Tibial nerve (tissue), 4 donors: ENCODE measurements at places on chromosomes 1 and 21. TPM values are rescaled to one million over a fixed set of nuclear protein-coding genes. Genes with fewer than 3 reads are reported as not detected.

- H3K4me3 ChIP-seq: no peak overlapping the region
- H3K27ac ChIP-seq: no peak overlapping the region
- peaks cover 9% of the 10 kb centered on the region for H3K4me1 ChIP-seq
- H3K36me3 ChIP-seq: no peaks in the 10 kb centered on the region
Observed at GRCh38 chr1:212597487-212597886, 11.1 kb upstream of the ATF3 start.

DNA sequence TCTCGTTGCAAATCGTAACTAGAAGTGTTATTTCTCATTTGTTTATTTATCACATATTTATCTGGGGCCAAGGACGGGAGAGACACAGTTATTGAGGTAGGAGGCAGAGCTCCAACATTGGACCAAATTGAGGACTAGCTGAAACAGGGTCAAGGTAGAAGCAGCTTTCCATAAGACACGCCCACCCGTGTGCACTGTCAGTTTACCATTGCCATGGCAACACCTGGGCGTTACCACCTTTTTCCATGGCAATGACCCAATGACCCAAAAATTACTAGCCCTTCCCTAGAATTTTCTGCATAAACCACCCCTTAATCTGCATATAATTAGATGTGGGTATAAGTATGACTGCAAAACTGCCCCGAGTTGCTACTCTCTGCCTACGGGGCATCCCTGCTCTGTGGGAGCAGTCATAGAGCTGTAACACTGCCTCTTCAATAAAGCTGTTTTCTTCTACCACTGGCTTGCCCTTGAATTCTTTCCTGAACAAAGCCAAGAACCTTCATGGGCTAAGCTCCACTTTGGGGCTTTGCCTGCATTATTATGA lies 72.7 kb downstream of the FBXO2 start:
- H3K27ac ChIP-seq: no peak overlapping the region
- no peak for DNase-seq
- no peaks in the 10 kb centered on the region for H3K27me3 ChIP-seq
- no peak overlapping the region for H3K4me3 ChIP-seq
- H3K36me3 ChIP-seq: no peaks in the 10 kb centered on the region
- H3K4me1 ChIP-seq: no peaks in the 10 kb centered on the region

DNA sequence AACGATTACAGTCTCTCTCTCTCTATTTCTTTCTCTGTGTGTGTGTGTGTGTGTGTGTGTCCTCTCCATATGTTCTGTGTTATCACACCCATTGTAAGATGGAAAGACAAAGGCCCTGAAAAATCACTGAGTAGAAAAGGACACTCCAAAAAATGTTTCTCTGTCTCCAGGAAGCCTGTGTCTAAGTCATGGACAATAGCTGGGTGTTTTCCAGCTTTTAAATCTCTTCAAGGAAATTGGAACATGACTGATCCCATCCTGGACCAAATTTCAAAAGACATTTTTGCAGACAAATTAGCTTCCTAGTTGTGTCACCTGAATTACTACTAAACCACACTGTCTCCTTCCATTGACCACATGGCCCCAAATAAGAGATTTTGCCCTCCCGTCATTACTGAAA lies 31.0 kb upstream of the LMX1A start:
- no peak overlapping the region for H3K27ac ChIP-seq
- peaks cover 15% of the 10 kb centered on the region for H3K4me1 ChIP-seq
- H3K27me3 ChIP-seq: peaks cover 11% of the 10 kb centered on the region
- H3K4me3 ChIP-seq: no peak overlapping the region

- H3K27me3 ChIP-seq: no peaks in the 10 kb centered on the region
- DNase-seq: no peak
- no peaks in the 10 kb centered on the region for H3K36me3 ChIP-seq
- H3K27ac ChIP-seq: no peak overlapping the region
Observed at GRCh38 chr1:77276941-77277340, 4.9 kb upstream of the AK5 start.

DNA sequence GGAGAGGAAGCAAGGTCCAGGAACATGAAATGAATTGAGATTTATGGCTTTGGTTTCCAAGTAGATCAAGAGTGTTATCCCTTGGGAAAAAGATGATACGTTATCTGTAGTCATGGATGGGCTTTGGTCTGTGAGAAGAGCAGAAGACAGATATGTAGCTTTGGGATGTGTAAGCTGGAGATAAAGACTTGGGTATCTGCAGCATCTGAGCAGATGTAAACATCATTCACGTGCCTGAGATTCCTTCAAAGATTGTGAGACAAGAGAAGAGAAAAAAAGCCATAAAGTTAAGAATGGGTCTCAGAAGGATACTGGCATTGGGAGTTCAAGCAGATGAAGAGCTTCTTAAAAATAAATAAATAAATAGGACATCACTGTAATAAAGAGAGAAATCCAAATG lies 217.8 kb downstream of the PTPRC start:
- DNase-seq: no peak
- no peaks in the 10 kb centered on the region for H3K36me3 ChIP-seq
- no peaks in the 10 kb centered on the region for H3K4me1 ChIP-seq
- no peak overlapping the region for H3K4me3 ChIP-seq

- peaks cover 10% of the 10 kb centered on the region for H3K4me1 ChIP-seq
- H3K27ac ChIP-seq: no peak overlapping the region
- H3K36me3 ChIP-seq: no peaks in the 10 kb centered on the region
- H3K27me3 ChIP-seq: no peaks in the 10 kb centered on the region
Observed at GRCh38 chr1:89946532-89946931, 48.4 kb upstream of the ZNF326 start.

The SELP gene
- 2.3 TPM for total RNA-seq

The DUSP10 gene
- 7.3 TPM for total RNA-seq

The DRAM2 gene
- 64.3 TPM for total RNA-seq
